ENCODE measurements at places on chromosomes 11 and 22.

- DNase-seq, result no peak
Measured at GRCh38 chr11:121095561-121095960, 5.5 kb upstream of the TECTA start.

GRCh38 chr22:18925368-18926064, 10.6 kb downstream of the PRODH start:
- no peak for DNase-seq

- DNase-seq, result no peak
Measured at GRCh38 chr11:77199137-77199745, 71.2 kb downstream of the MYO7A start.

GRCh38 chr11:64352099-64352994, 6.6 kb upstream of the RPS6KA4 start:
- DNase-seq, result no peak

DNA sequence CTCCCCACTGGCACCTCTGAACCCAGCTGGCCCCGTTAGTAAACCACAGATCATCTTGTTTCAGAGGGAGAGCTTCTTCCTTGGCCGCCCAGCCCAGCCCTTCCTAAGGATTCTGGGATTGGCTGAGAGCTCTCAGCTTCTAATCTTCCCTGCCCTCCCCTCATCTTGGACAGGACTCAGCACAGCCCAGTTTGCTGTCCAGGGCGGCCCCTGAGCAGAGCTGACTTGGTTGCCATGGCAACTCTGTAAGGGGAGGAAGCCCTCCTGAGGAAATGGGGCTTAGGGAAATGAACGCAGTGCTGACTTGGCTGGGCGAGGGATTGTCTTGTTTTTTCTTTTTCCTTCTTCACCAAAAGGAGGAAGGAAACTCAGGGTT, 4.6 kb downstream of the APOL4 start:
- peak; percentile 37 for DNase-seq

- DNase-seq, result no peak
Measured at GRCh38 chr11:47394050-47394321, 14.4 kb upstream of the SLC39A13 start.

GRCh38 chr22:36280379-36280778, 27.4 kb downstream of the APOL1 start:
- no peak for DNase-seq

- no peak for DNase-seq
Measured at GRCh38 chr11:118010738-118011461, 24.7 kb downstream of the IL10RA start.

DNA sequence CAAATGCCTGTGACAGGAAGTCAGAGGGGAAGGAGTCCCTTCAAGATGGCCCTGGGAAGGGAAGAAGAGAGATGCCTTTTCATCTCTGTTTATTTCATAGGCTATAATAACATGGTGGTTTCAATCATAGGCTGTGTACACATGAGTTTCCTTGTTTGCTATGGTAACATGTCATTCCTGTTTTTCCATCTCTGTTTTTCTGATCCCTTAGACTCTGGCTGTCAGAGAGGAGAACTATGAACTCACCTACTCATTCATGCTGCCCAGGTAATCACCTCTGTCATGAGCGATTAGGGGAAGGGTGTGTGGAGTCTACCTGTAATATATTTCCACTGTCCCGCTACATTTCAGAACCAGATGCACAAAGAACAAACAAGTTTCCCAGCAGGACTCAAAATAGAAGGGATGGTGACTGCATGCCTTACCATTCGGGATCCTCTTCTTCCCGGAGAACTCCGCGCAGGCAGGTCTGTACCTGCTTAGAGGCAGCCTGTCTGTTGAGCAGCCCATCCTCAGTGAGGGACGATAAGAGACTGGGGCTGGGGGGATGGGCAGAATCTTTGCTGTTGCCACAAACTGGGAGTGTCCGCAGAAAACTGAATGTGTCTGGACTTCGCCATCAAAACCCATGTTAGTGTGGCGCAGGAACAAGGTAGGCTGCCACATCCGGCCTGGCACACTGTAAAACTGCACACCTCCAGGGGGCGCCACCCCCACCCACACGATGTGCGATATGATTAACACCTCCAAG, 7.1 kb upstream of the PEX26 start:
- peak; percentile 21 for DNase-seq

DNA sequence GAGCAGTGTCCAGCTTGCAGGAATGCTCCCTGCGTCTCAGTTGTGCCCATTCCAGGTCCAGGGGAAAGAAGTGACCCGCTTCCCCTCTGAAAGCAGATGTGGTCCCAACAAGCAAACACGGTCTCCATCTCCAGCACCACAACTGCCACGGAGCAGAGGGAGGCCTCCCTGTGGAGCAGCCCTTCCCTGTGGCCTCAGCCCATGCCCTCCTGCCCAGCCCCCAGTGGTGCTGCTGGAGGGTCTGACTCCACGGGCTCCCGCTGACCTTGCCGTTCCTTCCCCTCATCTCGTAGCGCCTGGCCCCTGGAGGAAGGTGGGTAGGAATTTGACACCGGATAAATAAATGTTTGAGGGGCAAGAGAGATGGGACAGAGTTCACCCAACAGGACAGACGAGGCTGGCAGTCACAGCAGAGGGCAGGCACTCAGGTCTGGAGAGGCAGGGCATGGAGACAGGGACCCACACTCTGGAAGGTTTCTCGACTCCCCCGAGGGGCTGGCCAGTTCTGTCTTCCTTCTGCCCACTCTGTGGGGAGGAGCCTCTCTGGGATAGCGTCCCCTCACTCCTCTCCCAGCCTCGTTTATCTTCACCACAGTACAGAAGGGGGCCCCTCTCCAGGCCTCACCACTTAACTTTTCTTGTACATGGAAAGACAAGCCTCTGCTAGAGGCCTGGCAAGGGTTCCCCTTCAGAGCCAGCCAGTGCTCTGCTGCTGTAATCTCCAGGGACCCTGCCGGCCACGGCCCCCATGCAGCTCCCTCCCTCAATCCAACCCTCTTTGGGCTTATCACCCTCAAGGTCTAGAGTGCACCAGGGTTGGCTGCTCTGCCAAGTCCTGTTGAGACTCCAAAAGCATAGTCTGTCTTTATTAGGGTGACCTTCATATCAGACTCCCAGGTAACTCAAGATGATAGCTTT, 7.5 kb upstream of the ST3GAL4 start:
- DNase-seq, result no peak

DNA sequence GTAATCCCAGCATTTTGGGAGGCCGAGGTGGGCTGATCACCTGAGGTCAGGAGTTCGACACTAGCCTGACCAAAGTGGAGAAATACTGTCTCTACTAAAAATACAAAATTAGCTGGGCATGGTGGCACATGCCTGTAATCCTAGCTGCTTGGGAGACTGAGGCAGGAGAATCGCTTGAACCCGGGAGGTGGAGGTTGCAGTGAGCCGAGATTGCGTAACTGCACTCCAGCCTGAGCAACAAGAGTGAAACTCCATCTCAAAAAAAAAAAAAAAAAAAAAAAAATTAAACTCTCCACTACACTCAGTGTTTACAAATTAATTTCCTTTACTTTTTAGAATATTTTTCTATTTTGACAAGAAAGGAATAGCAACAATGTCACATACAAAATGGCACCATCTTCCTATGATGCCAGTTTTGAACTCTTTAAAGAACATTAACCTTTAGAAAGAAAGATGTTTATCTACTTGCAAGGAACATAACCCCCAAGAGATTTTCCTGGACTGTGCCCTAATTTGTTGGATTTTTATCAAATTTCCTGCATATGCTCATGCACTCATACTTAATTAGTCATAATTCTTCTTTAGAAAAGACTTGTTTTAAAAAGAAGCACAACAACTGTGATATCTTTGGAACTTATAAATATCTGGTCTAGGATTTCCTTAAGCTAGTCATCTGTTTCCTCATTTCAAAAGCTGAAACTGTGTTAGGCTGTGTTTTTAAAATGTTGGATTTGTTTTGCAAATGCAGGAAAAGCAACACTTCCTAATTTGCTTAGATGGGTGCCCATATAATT, 22.6 kb upstream of the HIPK3 start:
- DNase-seq, result no peak

DNA sequence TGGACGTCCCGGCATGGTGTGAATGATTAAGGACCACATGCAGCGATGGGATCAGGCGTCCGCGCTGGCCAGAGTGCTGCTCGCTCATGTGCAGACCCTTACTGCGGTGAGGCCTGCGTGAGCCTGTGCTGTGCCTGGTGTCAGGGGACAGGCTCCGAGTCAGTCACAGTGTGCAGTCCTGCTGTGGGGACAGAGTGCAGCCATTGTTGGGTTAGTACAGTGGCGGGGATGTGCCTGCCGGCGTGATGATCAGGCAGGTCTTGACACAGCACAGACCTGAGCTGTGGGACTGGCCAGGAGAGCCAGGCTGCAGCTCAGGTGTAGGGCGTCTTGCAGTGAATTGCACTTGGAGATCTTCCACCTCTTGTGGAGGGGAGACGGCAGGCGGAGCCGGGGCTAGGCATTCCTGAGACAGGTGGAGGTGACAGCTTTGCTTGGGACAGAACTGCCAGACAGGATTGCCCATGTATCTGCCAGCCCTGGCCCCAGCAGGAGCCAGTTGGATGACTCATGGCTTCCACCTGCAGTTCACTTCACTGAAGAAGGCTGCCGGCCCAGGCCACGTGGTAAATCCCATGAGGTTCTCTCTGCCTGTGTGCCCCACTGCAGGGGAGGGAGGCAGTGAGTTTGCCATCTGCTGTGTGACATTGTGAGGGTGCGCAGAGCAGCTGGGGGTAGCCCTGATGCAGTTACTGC, 17.3 kb downstream of the TRMU start:
- DNase-seq, result peak; percentile 42

DNA sequence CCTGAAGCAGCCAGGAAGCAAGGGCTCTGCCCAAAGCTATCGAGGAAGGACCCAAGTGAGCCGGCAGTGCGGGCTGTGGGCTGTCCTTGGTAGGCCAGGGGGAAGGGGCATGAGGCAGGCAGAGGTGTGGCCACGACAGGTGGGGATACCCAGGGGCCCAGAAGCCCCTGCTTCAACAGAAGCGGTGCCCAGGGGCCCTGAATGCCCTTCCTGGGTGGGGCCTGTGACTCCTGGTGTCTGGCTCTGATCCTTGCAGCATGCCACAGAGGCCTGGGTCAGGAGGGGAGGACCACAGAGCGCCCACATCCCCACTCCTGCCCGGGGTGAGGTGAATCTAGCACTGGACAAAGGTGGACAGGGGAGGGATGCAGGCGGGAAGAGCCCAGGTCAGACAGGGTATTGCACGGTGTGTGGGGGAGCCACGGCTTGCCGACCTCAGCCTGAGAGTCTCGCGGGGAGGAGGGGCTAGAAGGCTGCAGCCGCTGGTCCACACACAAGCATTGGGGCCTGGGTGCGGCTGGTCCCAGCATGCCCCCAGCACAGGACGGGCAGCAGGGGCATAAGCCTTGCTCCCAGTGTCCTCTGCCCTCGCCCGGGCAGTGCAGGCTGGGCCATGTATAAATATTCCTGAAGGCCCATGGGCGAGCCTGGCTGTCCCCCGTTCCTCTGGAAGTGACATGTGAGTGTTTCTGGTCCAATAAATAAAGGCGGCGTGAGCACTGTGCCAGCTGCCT, 19.0 kb downstream of the MAFF start:
- no peak for DNase-seq

GRCh38 chr11:37926772-37927171, 1328.7 kb upstream of the RAG2 start:
- no peak for DNase-seq

DNA sequence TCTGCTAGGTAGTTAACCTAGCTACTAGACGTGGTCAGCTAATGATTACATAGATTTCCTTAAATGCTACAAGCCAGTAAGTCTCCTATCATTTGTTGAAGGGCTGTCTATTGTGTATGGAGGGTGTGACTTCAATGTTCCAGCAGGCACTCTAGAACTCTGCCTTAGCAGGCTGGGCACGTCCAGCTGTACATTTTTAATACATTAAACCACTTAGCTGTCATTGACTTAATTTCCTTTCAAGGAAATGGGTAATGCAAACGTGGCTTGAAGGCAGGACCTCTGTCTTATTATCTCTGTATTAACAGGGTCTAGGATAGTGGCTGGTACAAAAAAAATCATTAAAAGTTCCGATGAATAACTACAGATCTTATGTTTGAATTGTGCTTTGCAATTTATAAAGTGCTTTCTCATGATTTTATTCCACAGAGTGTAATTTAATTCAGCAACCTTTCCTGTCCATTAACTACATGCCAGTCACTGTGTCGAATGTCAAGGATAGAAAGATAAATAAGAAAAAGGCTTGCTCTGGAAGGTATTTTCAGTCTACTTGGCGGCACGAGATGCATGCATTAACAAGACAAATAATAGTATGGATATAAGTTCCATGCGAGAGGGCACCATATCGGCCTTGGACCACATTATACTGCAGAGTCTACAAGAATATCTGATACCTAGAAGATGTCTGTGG, 60.3 kb downstream of the APOL3 start:
- no peak for DNase-seq

DNA sequence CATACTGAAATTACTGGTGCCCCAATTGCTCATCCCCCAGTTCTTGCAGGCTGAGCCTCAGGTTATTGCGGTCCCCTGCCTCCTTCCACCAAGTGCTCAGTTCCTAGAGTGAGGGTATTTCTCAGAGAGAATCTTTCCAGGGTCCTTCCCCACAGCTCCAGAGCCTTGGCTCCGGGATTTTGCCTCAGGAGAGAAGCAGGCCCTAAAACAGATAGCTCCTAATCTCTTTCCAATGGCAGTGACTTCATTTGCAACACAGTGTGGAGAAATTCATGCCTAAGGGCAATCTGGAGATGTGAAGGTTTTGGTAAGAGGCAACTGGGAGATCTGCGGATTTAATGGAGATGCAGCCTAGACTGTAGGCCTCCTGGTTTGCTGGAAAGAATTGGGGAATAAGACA, 2.9 kb downstream of the NF2 start:
- DNase-seq, result no peak

DNA sequence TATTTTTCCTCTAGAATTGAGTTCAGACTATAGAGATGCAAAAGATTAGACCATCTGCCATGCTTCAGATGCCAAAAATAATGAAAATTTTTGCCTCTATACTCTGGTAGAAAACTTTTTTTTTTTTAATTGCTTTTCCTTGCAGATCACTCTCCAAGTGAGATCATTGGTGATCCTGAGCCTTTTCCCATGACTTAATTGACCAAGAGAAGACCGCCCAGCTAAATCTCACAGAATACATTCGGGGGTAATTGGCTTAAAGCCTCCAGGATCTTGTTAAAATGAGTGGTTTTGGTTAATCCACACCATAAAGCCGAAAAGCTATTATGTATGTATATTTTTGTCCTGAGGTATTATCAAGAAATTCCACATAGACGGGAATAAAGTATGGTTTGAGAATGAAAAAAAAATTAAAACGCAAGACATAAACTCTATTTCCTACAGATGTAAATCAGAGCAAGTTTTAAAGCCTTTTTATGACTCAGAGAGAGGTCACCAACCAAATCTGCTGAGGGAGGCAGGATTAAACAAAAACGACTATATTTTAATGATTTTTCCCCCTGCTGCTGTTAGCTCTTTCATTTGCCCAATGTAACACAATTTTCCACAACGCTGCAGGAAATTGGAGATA, 64.0 kb downstream of the PARVA start:
- DNase-seq, result no peak

DNA sequence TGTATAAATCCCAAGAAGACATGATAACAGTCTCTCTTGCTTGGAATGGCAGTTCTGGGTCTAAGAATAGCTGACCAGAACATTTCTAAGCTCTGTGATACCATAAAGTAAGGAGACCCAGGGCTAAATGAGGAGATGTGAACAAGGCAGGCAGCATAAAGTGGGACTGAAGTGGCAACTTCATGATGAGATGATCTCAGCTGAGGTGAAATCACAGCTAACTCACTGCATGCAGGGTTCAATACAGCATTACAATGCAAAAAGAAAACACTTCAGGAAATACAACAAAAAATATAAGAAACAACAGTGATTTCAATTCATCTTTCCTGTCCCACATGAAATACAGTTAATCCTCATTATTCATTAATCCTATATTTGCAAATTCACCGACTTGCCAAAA, 44.6 kb downstream of the MRE11 start:
- no peak for DNase-seq

All from DND-41 (cell line).